ENCODE measurements at places on chromosomes 4 and X.
A peak's percentile ranks its signal among the peaks of the same experiment; 100 is the strongest.

DNA sequence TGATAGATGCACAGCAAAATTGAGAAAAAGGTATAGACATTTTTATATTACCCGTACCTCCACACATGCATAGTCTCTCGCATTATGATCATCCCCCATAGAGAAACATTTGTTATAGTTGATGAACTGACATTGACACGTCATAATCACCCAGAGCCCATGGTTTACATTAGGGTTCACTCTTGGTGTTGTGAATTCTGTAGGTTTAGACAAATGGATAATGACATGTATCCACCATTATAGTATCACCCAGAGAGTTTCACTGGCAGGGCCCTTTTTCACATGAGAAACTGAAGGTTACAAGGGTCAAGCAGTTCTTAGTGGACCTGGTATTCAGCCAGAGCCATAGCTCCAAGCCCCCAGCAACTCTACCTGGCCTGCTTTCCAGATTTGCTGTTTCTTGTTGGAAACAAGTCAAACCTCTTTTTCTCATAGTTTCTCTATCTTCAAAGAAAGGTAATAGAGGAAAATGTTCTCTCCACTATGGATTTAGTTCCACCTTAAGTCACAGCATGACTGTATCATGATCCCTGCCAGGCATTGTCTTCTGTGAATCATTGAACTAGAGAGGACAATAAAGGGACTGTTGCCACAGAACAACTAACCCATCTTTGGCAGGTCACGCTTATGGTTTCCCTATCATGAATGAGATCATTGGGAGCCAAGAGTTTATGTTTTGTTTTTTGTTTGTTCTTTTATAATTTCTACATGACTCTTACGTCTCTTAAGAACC is 64.0 kb downstream of the HHIP start:
- peak; percentile 93 for DNase-seq

GRCh38 chr4:149754526-149754925 is 61.1 kb downstream of the IQCM start:
- peak; percentile 41 for DNase-seq

DNA sequence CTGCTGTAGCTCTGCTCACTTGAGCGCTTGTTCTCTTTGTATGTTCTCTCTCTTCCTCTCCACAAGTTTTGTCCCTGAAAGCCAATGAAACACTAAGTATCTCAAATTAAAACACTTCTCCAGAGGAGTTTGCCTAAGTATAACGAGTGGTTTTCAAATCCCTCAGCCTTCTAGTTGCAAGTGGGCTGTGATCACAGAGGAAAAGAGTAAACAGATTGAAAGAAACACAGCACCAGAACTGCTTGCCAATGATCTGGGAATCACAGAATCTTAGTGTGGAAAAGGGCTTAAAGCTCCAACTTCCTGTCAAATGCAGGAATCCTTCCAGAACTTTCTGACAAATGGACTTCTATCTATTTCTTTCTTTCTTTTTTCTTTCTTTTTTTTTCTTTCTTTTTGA is 4.8 kb upstream of the PRSS12 start:
- no peak for DNase-seq

GRCh38 chr4:181548873-181549575 is 694.2 kb upstream of the TENM3 start:
- peak; percentile 88 for DNase-seq

DNA sequence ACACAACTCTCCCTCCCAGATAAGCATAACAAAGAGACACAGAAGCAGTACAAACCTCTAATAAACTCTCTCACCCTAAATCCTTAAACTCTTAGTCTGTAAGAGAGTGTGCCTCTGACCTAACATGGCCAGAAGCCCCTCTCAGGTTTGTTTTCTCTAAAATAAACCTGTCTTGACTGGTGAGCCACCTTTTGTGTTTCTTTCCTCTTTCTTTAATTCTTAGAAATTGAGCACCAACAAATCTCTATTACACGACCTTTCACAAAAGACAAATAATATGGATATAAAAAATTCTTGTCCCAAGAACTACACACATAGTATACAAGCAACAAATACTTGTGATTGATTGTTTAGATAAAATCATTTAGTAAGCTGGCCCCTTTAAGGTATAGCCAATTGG is 573.7 kb downstream of the EPHA5 start:
- DNase-seq = no peak

GRCh38 chr4:185209031-185209851 is at the start of gene SNX25:
TSS of gene SNX25 (plus strand) at chr4:185209598. CDS start at chr4:185209827, 229 bp downstream.
- DNase-seq = peak; percentile 76

DNA sequence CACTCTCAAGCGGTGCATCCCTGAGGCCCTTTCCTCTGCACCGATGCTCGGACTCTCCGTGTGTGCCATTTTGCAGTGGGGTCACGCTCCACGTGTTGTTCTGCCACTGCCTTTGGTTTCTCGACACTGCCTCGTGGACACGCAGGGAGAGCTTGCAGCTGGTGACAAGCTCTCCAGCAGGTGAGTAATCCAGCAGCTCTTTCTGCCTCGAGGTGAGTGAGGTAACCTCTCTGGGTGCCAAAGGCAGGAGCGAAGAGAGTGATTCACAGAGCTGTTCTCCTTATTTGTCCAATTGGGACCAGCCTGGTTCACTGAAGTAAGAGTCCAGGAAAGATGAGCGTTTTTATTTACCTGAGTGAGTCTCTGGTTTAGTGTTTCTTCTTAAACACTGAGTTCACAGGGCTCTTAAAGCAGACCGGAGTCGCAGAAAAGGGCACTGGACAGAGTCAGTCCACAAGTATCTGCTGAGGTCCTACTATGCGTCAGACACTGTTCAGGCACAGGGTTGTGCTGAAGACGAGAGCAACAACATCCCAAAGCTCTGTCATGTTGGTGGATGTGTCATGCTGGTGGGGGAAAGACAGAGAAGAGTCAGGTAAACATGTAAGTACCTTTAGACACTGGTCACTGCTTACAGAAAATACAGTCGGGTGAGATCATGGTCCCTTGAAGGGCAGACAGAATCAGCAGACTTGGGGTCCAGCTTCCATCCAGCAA is 61.8 kb downstream of the FHDC1 start:
- peak; percentile 28 for DNase-seq

DNA sequence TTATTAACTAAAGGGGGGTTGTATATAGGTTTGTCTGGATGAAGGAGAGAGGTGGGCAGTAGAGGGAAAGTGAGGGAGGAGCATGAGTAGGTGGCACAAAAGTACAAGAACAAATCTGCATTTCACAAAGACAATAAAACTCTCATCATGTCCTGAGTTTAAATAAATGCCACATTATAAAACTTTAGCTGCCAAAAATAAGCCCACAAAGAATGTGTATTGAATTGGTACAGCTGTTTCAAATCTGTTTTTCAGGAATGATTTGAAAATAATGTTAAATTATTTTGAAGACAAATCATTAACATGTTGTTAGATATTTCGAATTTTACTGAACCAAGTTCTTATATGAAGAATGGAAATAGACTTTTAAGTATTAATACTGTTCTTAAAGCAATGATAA is 5.8 kb downstream of the CNKSR2 start:
- DNase-seq = no peak

- DNase-seq = no peak
These were observed 75.3 kb downstream of the TMEM144 start for GRCh38 chr4:158285429-158286216.

GRCh38 chrX:12349201-12349600 is 210.9 kb downstream of the FRMPD4 start:
- DNase-seq = no peak

GRCh38 chrX:149152941-149153340 is 352.2 kb downstream of the IDS start:
- DNase-seq = peak; percentile 30

DNA sequence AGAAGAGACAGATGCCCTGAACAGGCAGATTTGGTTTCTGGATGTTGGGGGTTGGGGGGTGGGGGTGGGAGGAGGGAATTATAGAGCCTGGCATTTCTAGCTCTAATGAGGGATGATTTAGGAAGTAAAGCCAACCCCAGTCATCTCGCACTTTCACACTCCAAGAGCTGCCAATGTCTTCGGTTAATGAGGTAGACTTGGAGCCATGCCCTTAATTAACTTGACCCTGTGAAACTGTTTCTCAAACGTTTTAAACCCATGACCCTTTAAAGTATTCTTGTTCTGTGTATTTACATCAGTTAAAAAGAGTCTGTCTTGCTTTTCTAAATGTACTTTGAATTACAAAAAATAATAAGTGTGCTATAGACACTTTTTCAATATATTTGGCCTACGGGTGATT is 466.9 kb downstream of the FAT4 start:
- no peak for DNase-seq

- no peak for DNase-seq
These were observed 680.8 kb downstream of the RPA4 start for GRCh38 chrX:97564496-97564895.

DNA sequence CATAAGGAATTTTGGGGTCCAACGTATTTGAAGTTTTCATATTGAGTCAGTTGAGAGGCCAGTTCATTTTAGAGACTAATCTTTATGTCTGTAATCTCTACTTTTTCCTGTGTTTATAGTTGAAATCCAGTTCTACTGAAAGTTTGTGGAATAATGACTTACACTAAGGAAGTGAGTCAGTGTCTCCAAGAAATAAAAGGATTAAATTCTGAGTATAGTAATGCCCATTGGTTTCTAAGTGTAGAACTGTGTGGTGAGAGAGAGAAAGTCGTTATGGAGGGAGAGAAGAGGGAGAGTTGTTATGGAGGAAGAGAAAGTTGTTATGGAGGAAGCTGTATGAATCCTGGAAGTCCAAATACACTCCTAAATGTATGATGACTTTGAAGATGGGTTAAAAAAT is 264.6 kb upstream of the HAND2 start:
- peak; percentile 80 for DNase-seq

DNA sequence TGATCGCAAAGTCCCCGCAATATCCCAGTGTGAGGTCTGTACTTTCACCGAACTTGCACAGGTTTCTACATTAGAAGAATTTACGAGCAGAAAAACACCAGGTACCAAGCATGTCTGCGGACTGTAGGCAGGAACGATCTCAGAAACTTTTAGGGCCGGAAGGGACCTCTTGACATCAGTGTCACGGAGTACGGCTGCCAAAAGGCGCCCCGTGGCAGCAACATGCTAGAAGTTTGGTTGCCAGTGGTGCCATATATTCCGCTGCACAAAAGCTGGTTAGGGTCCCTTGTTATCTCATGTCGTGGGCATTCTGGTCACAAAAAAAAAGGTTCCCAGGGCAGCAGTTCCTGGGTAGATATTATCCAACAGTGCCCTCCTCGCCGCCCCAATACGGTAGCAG is 61.0 kb upstream of the DCAF8L1 start:
- no peak for DNase-seq

GRCh38 chrX:40514376-40514775 is 66.4 kb upstream of the ATP6AP2 start:
- no peak for DNase-seq

- DNase-seq = no peak
These were observed 59.4 kb downstream of the REPS2 start for GRCh38 chrX:17005712-17006368.

DNA sequence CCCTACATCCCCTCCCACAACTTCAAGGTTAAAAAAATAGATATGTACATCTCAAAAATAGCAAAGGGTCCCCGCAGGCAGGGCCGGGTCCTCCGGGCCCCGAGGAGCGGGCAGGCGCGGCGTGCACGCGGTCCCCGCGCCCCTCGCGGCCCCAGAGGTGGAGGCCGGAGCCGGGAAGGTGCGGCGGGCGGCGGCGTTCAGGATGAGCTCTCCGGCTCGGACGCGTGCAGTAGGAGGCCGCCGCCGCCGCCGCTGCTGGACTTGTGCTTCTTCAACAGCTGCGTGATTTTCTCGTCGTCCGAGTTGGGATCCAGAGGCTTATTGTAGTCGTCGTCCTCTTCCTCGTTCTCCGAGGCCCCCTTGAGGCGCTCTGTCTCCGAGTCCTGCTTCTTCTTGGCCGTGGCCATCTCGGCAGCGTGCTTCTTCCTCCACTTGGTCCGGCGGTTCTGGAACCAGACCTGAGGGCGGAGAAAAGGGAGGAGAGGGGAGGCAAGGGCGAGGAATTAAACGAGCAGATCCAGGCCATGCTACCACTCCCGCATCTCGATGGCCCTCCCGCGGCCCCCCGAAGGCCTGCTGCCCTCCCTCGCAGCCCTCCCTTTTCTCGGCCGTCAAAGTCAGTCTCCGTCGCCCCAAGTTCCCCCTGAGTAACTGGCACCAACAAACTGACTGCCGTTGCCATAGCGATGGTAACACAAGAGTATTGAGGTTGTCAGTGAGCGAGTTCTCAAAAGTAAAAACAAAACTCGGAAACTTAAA is 5.8 kb downstream of the NKX6-1 start:
- no peak for DNase-seq

GRCh38 chrX:46782034-46782433 is 23.1 kb upstream of the SLC9A7 start:
- no peak for DNase-seq

GRCh38 chrX:47530049-47530448 is 31.0 kb upstream of the ARAF start:
- DNase-seq = no peak

DNA sequence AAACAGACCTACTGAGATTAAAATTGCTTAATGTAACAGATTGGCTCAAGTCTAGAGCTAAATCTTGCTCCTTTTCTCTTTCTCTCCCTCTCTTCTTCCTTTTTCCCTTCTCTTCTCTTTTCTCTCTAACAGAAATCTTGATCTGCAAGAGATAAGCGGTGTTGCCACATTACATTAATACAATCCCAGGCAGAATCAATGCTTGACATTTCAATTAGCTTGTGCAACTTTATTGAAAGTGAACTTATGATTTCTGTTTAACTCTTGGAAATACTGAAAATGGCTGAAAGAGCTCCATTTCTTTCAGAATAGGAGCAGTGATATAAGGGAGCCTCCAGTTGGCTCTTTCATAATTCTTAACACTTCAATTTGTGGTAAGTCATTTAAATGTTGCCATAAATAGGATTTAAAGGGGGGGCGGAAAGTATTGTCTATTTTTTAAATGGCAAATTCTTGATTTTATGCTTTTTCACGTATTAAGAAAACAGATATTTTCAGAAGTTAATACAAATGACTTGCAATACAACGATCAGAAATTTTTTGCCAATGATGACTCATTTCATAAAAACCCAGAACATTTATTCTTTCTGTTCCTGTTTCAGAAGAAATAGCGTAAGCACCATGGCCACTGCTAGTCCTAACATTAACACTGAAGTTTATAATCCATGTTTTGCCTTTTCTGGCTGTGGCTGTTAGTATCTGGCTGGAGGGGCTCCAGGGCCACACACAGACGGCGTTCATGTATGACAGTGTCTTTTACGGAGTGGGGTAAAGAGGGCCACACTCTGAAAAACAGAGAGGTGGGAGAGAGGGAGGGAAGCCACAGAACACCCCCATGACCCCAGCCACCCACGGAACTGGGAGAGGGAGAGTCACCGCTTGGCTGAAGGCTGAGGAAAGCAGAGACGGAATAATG is 115.7 kb upstream of the FAT1 start:
- peak; percentile 58 for DNase-seq

DNA sequence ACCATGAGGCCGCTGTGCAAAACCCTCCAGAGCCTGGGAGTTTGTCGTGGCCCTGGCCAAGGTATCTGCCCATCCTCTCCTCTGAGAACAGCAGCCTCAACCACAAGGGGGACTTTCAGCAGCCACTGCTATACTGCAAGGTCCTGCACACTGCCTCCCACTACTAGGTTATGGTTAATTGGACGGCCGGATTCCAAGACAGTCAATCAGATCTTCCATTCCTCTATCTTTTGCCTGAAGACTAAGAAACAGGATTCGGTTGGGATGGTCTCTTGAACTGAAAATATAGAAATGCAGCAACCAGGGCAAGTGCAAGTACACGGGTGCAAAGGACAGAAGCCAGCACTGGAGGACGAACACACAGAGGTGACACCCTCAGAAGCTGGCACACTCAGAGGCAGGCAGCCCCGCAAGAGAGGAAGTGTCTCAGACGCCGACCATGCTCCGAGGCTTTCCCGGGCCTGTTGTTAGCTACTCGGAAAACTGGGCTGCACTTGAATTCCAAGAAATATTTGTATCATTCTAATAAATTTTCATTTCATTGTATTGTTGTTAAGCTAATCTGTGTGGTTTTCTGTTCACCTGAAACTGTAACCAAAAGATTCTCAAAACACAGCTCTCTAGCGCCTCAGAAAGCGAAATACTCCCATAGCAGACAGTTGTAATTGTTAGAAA is 63.3 kb downstream of the AFAP1 start:
- DNase-seq = peak; percentile 65
